ENCODE measurements at places on chromosomes 16 and 17. TPM values are rescaled to one million over a fixed set of nuclear protein-coding genes. Genes with fewer than 3 reads are reported as not detected.

ENPP7 gene
- not detected for polyA plus RNA-seq

CDRT15L2 gene
- not detected for polyA plus RNA-seq

GINS2 gene
- 0.28 TPM for polyA plus RNA-seq

JPT1 gene
- polyA plus RNA-seq: 156 TPM

C16orf92 gene
- not detected for polyA plus RNA-seq

CES5A gene
- not detected for polyA plus RNA-seq

RBFOX1 gene
- not detected for polyA plus RNA-seq

Data from CD14-positive monocyte (primary cell).